NCI-H446 treated with DMSO at 0.1 percent for 48 hours (cell line): ENCODE measurements at places on chromosomes 7 and 10.
A peak's percentile ranks its signal among the peaks of the same experiment; 100 is the strongest.

- DNase-seq: no peak
Observed at GRCh38 chr7:94912085-94912484, 4.7 kb downstream of the PPP1R9A start.

DNA sequence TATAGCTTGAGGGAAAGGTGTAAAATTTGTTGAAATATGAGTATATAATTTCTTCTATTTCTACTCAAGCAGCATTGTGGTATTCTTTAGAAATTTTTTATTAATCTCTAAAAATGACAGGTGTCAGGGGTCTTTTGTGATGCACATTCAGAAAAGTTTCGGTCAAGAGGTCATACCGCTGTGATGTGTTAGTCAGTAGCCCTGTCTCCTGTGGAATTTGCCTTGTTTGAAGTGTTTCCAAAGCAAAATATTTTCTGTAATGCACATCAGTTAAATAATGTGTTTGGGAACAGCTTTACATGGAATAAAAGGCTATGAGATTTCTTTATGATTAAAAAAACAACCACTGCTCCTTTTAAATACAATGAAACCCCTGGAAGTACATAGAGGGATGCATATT, 35.8 kb downstream of the FOXP2 start:
- no peak for DNase-seq

- DNase-seq: peak; percentile 20
Observed at GRCh38 chr10:74888962-74889661, 62.7 kb downstream of the KAT6B start.

DNA sequence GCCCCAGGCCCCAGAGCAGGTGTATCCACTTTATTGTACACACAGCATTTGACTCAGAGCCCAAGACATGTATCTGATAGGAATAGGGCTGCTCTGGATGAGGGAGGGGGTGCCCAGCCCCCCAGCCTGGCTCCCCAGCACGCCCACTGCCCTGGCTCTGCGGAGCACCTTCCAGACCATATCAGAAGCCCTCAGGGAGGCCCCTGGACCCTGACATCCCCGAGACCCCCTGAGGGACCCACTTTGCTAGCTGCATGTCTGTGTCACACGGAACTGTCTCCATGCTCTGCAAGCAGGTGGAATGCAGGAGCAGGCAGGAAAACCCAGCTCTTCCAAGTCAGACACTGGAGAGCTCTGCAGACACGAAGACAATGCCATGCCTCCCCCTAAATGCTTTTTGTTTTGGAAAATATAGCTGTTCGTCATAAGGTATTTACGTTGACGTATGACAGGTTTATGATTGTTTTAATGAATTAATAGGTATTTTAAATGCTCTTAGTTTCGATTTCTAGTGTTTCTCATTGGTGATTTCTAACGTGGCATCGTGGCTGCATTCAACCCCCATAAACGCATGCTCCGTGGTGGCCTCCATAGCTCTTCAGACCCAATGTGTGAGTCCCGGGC, 92.8 kb upstream of the INSIG1 start:
- DNase-seq: no peak
